ENCODE measurements at places on chromosomes 7 and 10.

DNA sequence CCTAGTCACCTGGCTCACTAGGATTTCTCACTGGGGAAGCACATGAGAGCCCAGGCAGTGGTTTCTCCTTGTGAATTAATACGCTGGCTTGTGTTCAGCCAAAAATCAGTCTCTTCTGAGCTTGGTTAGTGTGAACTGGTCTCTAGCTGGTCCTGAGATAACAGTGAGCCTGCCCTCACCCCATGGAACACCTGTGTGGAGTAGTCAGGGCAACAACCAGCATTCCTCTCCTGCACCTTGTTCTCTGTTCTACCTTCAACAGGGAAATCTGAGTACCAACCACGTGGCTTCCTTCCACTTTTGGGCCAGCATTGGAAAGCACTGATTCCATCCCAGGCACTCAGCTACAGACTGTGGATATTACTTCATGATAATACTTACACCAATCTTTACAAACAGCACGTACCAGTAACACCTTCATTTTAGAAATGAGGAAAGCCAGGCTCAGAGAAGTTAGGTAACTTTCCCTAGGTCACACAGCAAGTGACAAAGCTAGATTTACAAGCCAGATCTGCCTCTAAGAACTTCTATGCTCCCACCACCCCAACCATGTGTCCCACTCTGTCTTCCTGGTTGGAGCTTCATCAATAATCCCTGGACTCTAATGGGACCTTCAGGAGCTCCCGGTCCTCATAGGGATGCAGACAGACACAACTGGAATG lies 106.6 kb downstream of the GRID1 start:
- DNase-seq = no peak

GRCh38 chr10:33681595-33681994 lies 347.1 kb upstream of the NRP1 start:
- no peak for DNase-seq

DNA sequence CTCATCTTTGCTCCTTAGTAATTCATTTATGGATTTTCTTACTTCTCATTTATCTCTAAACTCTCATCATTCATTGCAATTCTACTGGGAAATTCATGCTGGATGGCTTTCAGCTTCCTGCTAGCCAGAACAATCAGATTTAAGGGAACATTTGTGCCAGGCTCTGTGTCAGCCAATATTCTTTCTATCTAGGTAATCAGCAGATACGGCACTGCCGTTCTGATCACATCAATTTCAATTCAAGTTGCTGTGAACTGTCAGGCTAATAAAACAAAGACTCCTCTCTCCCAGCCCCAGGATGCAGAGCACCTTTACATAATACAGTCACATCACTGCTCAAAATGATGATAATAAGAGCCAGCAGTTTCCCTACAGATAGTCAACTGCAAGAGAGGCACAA lies 468.3 kb downstream of the SORCS1 start:
- no peak for DNase-seq

DNA sequence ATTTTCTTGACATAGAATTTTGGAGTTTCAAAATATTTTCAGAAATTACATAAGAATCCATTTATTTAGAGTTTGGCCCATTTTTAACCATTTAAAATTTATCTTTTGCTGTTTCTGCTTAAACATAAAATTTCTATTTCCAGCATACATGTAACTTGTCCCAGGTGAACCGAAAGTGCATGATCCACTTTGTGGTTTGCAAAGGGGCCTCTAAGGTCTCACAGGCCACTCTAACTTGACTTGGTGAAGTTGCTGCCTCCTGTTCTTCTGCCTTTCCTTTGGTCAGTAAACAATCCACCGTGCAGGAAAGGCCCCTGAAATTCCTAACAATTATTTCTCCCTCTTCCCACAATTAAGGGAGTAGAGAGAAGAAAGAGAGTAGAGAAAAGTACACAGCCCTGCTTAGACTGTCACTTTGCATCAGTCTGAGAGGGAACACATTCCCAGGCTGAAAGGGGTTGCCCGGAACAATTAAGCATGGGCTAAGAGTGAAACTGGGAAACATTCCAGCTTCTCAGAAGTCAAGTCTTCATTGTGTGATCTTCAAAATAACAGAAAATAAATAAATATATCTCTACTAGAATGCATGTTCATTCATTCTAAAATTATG lies 79.5 kb upstream of the SEMA3A start:
- no peak for DNase-seq

- DNase-seq = no peak
Observed at GRCh38 chr7:131354390-131354789, 26.7 kb downstream of the MKLN1 start.

- DNase-seq = no peak
Observed at GRCh38 chr7:80721883-80722615, 83.6 kb downstream of the CD36 start.

DNA sequence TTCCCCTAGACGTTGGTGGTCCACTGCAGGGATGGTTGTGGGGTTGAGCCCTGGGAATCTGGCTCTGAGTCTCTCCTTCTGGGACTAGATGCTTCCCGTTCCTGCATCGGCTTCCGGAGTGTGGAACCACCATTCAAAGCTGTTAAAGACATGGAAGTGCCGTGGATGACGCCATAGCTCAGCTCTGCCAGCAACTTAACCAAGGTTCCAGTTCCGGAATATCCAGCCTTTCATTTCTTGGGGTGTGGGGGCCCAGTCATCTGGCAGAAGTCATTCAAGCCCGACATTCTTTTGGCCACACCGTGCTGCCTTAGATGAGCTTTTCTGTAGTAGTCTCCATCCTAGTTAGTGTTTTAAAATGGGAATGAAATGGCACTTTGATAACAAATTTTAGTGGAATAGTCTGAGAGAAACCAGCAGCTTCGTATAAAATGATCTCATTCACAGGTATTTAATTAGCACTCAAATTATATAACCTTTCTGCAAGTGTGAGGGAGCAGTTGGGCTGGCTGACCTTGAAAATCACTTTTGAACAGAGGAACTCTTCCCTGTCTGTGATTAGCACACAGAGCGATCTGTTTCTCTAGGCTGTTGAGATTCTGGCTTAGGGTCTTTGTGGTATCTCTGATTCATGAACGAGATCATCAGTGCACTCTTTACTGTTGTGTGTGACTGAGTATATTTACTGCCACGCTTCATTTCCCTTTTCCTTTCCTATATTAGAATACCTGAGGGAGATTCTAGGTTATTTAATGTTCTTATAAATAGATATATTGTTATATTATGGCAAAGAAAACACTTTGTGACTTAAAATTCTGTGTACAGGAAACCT lies 19.9 kb downstream of the LMTK2 start:
- DNase-seq = no peak

GRCh38 chr7:63008366-63008765 lies 990.3 kb upstream of the ZNF722 start:
- DNase-seq = no peak

DNA sequence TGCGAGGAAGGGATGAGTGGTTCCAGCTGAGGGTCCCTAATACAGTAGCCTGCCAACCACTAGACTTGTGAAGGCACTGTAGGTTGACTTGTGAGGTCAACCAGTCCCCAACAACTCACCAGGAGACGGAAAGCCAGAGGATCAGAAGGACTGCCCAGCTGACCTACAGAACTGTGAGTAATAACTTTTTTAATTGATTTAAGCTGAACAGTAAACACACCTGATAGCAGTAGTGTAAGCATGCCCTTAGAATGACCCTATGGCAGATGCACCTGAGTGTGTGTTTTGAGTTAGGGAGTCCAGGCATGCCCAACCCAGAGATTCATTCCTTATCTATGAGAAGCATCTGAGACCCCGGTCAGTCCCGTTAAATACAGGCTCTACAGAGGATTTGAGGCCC lies 14.1 kb downstream of the PRLHR start:
- DNase-seq = no peak

DNA sequence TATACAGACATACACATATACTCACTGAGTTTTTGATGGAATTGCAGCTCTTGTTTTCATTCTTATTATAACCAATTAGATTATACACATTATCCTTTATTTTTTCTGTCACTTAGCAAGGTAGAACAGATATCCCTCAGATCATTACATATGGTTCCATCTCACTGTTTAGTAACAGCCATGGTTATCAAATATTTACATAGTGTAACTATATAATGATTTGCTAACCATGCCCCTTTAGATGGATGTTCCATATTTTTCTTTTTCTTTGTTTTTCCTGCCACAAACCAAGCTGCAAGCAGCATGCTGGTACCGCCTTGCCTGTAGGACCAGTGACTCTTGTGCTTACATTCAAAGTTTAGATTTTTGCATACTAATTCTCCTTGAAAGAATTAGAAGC lies 163.4 kb upstream of the NFE2L3 start:
- DNase-seq = no peak

DNA sequence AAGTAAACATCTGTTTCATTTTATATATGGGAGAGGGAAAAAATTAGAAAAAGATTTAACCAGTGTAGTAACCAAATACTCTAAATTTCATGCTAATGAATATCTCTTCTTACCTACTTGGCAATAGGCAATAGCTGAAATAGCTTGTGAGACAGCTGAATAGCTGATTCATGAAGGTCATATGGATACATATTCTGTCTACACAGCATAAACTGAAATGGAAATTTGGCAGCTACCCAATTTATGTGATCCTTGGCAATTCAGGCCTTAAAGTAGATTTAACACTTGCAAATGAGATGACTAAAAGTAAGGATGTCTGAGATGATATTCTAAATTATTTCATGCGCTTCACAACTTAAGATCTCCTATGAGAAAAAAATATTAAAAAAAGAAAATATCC lies 261.2 kb upstream of the SEMA3A start:
- DNase-seq = no peak

GRCh38 chr7:25382869-25383268 lies 154.6 kb upstream of the NPVF start:
- DNase-seq = no peak

DNA sequence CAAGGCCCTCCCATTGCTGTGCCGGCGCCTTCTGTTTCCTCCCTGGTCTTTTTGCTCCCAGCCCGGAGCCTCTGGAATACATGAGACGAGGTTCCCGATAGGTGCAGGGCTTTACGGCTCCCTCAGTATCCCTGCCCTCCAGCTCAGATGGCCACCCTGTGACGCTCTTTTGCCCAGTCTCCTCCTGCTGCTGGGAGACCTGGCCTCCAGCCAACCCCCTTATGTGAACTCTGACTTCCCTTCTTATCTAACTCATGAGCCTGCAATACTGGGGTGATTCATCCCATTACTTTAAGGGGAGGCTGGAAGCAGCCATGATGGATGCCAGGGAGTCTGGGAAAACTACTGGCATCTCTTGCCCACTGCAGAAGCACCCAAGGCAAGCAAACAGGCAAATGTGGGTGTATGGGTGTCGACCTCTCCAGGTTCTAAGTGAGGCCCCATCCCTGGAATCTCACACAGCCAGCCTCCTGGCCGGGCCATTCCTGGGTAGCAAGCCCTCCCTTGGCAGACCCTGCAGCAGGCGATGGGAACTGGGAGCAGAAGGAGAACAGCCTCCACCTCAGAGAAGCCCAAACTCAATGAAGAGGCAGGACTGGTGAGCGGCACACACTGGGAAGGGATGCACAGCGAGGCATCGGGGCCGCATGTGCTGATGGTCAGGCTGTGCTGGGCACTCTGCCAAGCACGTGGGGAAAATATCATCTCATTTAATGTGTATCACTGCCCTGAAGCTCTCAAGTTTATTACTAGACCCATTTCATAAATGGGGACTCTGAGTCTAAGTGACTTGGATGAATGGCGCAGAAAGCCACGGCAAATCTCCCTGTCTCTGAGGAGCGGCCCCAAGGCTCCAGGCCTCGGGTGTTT lies 97.5 kb downstream of the FAM53B start:
- DNase-seq = no peak

GRCh38 chr7:51335057-51335456 lies 18.4 kb upstream of the COBL start:
- no peak for DNase-seq

GRCh38 chr7:158885624-158886023 lies 29.3 kb downstream of the DYNC2I1 start:
- DNase-seq = no peak

DNA sequence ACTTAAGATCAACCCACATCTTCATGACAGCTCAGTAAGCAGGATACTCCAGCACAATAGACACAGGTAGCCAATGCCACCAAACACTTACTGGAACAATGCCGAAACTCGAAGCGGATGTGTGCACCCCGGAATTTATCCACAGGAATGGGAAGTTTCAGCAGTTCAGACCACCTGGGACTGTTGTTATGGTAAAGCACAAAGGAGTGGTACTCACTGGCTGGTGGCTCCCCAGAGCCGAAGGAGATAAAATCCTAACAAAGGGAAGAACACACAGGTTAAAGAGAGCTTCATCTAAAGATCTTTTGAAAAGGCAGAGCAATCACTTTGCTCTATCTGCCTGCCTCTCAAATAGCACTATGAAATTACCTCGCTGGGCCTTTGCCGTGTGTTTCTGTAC lies 305.9 kb downstream of the DOCK4 start:
- no peak for DNase-seq

DNA sequence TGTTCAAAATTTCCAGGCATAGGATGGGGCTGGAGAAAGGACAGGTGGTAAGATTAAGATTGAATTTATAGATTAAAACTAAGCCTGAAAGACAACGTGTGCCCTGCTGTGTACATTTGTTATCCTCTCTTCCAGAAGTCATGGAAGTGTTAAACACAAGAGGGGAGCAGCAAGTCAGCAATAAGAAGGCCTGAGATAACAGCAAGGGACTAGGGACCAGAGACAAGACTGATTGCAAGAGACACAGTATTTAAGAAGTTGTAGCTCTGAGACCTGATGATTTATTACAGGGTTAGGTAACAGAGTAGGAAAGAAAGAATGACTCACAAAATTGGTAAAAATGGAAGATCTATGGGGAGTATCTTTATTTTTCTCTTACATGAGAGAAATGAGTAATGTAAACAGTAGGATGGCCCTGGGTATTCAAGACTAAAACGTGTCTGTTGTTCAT lies 55.7 kb upstream of the COL1A2 start:
- no peak for DNase-seq

DNA sequence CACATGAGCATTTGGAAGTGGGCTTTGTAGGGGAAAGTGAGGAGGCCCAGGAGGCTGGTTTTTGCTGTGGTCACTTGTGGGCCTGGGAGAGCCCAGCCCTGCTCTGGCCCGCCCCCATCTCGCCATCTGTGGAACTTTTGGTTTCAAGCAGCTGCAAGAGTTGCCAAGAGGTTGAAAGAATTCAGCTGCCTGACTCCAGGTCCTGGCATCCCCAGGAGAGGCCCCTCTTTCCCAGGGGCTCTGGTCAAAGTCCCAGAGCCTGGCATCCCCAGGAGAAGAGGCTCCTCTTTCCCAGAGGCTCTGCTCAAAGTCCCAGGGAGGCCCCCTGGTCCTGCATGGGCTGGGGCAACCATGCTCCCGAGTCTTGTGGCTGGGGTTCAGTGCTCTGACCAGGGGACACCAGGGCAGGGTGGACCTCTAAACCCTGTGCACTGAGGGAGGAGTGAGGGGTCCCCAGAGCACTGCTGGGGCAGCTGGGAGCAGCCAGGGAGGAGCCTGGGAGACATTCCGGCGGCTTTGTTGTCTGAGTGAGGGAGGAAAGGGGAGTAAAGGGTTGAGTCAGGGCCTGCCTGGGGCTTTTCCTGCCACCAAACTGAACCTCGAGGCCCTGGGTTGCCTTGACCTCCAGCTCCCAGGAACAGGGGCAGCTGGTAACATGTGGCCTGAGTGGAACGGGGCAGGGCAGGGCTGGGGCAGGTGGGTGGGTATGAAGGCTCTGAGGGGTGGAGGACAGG lies 27.7 kb upstream of the CSGALNACT2 start:
- no peak for DNase-seq

Data from activated naive CD4-positive, alpha-beta T cell (primary cell).